ENCODE measurements at places on chromosomes 12 and 14.

GRCh38 chr12:118336123-118336522, 36.6 kb downstream of the TAOK3 start:
- no peak for DNase-seq

- DNase-seq, result no peak
Observed at GRCh38 chr12:54352891-54353874, 11.1 kb downstream of the GPR84 start.

GRCh38 chr12:83434600-83434999, 747.9 kb downstream of the TMTC2 start:
- no peak for DNase-seq

- DNase-seq, result no peak
Observed at GRCh38 chr14:104803912-104804410, 3.1 kb downstream of the ZBTB42 start.

DNA sequence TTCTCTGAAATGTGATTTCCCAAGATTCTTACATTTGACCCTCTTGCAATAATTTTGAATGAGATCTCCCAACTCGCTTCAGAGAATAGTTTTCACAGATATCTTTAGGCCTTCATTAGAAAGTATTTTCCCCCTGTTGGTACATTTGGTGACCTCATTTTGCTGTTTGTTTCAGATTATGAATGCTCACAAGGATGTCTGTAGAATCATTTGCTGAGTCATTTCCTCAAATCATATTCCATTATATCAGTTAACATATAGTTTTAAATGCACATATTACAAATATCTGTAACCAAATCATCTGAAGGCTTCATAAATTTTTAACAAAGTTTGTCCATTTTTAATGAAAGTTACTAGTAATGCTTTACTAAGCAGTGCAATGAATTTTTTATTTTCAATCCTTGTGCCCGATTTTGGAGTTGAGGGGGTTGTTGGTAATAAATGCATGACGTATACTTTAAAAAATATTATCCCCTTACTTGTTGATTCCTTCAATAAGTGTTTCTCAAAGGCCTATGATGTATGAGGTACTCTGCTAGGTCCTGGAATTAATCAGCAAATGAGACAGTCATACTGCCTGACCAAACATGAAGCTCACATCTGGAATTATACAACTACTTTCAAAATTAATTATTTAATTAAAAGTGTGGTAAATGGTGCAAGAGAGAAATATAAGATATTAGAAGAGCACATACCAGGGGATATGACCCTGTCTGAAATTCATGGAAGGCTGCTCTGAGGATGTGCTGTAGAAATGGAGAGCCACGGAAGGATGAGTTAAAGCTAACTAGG, 126.9 kb upstream of the RAP1B start:
- no peak for DNase-seq

- no peak for DNase-seq
Observed at GRCh38 chr12:19130224-19131024, 891 bp downstream of the PLEKHA5 start.

DNA sequence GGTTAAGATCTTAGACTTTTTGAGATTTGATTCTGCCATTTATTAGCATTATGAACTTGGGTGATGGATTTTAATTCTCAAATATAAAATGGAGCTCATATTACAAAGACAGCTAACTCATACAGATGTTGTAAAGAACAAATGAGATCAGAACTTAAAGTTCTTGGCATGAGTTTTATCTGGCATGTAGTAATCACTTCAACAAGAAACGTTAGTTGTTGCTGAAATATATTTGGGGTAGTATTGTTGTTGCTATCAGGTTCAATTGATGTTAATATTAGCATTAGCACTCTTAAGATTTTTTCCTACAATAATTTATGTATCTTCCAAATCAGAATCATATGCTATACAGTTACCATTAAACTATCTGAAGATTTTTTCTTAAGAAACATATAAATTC, 71.0 kb downstream of the SLC6A15 start:
- DNase-seq, result no peak

GRCh38 chr12:126667339-126667738, 1599.6 kb upstream of the TMEM132C start:
- DNase-seq, result no peak

GRCh38 chr14:89485264-89485663, 68.2 kb upstream of the FOXN3 start:
- DNase-seq, result no peak

- DNase-seq, result peak; percentile 38
Observed at GRCh38 chr12:50314636-50315312, 31.5 kb upstream of the LIMA1 start.

DNA sequence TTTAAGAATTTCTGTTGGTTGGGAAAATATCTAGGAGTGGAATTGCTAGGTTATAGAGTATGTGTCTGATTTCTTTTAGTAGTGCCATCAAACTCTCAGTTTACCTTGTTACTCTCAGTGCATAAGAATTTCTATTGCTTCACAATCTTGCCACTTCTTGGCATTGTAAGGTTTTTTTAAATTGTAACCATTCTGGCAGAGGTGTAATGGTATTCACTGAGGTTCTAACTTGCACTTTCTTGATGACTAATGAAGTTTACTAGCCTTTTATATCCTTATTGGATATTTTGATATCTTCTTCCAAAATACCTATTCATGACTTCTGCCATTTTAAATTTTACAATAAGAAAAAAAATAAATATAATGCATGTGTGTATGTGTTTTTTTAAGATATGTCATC, 478.0 kb downstream of the NAV3 start:
- DNase-seq, result no peak

GRCh38 chr14:37062191-37062803, 110.1 kb downstream of the SLC25A21 start:
- DNase-seq, result no peak

GRCh38 chr12:91672130-91672529, 473.5 kb downstream of the BTG1 start:
- no peak for DNase-seq

GRCh38 chr14:26855077-26855753, 257.4 kb upstream of the NOVA1 start:
- DNase-seq, result no peak

DNA sequence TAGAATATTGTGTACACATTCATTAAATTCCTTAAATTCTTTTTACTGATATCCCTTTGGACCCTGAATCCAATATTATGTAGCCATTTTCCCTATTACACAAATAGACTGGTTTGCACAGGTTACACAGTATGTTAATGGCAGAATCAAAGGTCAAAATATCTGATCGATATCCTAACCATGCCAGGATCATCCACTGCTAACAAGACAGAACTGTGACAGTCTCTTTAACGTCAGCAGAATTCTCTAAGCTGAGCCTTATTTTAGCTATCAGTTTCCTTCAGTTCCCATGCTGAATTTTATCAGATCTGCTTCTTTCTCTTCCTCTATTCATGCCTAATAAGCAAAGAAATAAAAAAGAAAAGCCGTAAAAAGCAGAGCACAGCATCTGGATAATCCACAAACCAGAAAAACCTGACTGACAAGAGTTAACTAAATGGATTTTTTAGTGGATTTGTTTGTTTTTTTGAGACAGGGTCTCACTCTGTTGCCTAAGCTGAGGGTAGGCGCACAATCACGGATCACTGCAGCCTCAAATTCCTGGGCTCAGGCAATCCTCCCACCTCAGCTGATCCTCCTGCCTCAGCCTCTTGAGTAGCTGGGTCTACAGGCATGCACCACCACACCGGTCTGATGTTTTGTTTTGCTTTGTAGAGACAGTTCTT, 130.4 kb downstream of the PAWR start:
- DNase-seq, result no peak

GRCh38 chr12:110737532-110737931, 5.2 kb downstream of the PPP1CC start:
- no peak for DNase-seq

GRCh38 chr14:60183741-60184140, 18.5 kb upstream of the DHRS7 start:
- no peak for DNase-seq

DNA sequence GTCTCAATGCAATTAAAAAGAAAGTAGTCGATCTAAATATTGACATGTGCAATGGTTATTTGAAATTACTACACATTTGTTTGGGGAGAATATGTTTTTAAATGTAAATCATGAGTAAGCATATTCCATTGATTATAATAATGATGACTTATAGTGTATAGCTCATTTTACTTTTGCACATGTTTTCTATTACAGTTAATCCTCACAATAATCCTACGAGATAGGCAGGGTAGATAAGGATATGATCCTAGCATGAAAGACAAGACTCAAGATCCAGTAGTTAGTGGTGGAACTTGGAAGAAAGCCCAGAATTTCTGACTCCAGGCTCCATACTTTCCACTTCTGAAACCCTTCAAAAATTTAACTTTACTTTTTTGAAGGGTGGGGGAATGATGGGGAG, 94.0 kb downstream of the NAV3 start:
- DNase-seq, result no peak

- no peak for DNase-seq
Observed at GRCh38 chr12:84408936-84409335, 503.7 kb downstream of the SLC6A15 start.

- no peak for DNase-seq
Observed at GRCh38 chr14:91963465-91963864, 16.0 kb upstream of the FBLN5 start.

- no peak for DNase-seq
Observed at GRCh38 chr14:81004575-81004974, 49.2 kb downstream of the TSHR start.

- no peak for DNase-seq
Observed at GRCh38 chr12:129701631-129702101, 202.2 kb downstream of the TMEM132D start.

GRCh38 chr12:57223191-57224165, 6.0 kb upstream of the SHMT2 start:
- DNase-seq, result no peak

DNA sequence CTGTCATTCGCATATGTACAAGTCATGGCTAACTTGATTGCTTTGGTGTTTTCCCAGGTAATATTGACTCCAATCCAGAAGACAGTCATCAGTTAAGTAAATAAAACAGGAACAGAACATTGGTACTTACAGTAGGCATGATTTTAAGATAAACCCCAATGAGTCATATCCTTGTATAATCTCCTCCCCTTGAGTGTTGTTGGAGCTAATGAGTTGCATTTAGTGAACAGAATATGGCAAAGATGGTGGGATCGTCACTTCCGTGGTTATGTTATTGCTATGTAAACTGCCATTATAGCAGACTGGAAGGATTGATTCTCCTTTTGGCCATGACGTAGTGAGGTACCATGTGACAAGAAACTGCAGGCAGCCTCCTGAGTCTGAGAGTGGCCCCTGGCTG, 102.2 kb downstream of the TMX1 start:
- DNase-seq, result no peak

DNA sequence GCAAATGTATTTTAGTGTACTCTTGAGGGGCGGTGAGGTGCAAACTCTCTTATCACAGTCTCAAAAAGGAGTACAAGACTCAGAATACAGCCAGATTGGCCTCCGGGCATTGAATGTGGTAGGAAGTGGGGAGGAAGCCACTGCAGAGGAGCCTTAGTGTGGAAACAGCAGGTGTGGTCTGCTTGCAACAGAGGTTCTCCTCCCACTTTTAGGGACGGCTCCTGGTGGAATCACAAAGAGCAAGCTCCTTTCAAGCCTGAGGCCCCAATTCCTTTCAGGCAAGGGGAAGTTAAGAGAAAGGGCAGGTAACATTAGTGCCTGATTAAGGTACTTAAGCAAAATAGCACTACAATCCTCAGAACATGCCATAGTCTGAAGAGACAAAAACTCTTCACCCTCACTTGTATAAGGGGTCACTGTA, 23.7 kb upstream of the SLC2A3 start:
- DNase-seq, result peak; percentile 94

DNA sequence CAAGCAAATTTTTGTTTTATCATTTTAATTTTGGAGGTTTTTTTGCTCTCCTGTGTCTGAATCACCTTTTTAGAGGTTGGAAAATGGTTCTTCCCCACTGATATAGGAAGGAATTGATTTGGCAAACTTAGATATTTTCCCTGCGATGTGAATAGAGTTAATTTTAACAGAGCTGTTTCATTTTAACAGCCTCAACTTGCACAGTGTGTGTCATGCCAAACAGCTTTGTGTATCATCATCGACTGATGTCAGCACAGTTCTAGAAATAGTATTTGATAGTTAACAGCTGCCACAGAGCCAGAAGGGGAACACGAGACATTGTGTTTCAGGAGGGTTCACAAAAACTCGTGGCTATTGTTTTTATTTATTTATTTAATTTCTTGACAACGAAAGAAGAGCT, 243.1 kb upstream of the FOXN3 start:
- DNase-seq, result no peak

GRCh38 chr14:32710231-32710671, 228.4 kb upstream of the NPAS3 start:
- DNase-seq, result no peak

DNA sequence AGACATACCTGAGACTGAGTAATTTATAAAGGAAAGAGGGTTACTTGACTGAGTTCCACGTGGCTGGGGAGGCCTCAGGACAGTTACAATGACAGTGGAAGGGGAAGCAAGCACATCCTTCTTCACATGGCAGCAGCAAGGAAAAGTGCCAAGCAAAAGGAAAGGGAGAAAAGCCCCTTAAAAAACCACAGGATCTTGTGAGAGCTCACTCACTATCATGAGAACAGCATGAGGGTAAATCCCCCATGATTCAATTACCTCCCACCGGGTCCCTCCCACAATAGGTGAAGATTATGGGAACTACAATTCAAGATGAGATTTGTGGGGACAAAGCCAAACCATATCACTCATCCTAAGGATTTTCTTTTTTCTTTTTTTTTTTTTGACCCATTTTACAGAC, 177.8 kb upstream of the EEA1 start:
- DNase-seq, result no peak

GRCh38 chr12:25123126-25123525, 71.8 kb downstream of the DNAI7 start:
- no peak for DNase-seq

- DNase-seq, result no peak
Observed at GRCh38 chr14:101620031-101620788, 58.9 kb downstream of the DIO3 start.

DNA sequence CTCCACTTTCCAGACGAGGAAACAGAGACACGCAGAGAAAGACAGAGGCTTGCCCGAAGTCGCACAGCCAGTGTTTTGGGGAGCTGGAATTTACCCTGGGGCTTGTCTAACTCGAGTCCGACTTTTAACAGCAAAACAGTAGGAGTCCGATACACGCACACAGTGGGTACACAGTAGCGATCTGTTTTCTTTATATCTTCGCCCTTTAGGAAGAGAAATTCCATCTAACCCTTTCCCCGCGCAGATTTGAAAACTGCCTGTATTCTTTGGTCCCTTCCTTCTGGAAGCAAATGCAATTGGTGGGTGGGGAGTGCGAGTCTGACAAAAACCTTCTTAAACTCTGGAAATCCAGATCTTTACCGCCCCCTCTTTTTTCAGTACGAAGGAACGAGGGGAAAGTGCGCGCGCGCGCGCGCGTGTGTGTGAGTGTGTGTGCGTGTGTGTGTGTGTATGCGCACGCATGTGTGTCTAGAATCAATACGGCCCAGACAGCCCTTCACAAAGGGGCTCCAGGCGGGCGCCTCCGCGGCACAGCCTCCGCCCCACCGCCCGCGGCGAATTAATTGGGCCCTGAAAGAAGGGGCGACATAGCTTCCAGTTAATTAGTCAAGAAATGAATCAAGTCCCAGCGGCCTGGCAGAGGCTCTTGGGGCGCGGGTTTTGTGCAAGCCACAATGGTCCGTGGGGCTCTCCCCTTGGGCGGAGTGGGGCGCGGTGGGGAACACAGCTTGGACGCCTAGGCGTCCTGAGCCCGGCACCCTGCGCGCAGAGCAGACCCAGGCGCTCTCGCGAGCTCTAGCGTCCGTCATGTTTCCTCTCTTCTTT, 14.0 kb upstream of the TBX3 start:
- no peak for DNase-seq

All from iPS DF 19.7 (cell line).